ENCODE measurements at places on chromosomes 5 and 9.

DNA sequence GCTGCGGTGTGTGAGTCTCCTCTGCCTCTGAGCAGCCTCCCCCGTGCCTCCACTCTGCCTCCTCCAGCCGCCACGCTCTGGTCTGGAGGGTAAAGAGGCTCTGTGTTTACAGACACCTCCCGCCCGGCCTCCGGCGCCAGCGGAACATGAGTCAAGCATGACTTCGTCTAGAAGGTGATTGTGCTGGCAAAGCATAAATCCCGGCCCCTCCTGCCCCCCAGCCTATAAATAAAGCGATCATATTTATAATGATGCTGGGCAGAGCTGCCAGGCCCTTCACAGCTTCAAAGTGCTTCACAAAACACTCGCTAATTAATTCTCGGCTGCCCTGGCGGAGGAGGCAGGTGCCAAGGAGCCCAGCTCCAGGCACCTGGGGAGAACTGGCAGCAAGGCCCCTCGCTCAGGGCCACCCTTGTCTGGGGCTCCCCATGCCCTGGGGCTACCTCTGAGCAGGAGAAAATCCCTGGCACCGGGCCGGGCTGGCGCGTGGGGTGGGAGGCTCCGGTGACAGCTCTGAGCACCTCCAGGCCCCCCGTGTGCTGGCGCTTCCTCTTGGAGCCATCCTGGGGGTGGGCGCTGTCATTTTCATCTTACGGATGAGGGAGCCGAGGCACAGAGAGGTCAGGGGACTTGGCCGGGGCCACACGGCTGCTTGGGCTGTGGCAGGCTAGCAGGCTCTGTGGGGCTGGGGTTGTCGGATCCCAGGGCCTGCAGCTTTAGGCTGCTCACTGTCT, 87.8 kb downstream of the RXRA start:
- no peak for DNase-seq

DNA sequence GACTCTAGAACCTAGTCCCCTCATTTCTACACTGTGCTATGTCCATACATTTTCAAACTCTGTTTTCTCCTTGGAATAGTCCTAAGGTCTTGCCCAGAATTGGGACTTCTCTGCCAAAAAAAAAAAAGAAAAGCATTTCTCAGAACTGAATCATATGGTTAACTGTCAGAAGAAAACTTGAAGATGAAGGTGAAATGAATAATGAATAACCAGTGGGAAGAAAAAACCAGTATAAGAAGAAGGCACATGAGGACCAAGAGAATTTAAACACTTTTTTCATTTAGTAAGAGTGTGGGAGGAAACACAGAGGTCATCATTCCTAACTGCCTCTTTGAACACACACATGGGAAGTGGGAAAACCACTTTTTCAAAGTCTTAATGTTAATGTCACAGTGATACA, 197.7 kb downstream of the PRELID2 start:
- DNase-seq = no peak

DNA sequence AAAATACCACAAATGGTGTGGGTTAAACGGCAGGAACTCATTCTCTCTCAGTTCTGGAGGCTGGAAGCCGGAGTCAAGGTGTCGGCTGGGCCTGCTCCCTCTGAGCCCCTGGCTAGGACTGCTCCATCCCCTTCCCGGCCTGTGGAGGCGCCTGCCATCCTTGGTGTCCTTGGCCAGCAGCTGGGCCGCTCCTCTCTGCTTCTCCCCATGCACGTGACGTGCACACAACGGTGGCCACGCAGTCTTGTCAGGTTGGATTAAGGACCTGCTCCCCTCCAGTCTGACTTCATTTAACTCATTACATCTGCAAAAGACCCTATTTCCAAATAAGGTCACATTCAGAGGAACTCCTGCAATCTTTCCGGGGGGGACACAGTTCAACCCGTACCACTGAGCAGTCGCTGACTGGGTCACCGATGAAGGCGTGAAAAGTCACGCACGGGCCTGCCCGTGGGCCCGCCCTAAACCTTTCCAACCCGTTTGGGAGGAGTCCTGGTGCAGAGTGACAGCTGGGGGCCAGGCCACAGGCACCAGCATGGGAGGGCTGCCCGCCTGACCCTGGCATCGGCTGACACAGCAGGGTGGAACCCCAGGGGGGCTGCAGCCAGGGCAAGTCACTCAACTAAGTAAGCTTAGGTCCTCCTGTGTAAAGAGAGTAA, 135.2 kb downstream of the COL23A1 start:
- no peak for DNase-seq

DNA sequence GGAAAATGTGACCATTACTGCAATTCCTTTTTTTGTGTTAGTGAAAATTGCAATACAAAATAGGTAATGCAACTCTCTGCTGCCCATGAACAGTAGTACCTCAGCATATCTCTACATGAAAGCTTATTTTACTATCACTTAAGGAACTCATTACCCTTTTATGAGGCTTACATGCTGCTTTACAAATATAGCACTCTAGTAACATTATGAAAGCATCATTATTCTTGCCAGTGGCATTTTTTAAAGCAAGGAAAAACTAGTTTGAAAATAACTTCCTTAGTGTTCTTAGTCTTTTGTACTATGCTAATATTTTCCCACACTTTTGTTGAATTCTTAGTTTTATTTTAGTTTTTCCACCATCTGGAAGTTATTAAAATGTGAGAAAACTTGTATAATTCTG, 797.3 kb upstream of the ARRDC3 start:
- DNase-seq = peak; percentile 2

- DNase-seq = no peak
These were observed 23.0 kb upstream of the KIF2A start for GRCh38 chr5:62283005-62283404.

- peak; percentile 50 for DNase-seq
These were observed 10.1 kb downstream of the TRIO start for GRCh38 chr5:14153071-14153864.

DNA sequence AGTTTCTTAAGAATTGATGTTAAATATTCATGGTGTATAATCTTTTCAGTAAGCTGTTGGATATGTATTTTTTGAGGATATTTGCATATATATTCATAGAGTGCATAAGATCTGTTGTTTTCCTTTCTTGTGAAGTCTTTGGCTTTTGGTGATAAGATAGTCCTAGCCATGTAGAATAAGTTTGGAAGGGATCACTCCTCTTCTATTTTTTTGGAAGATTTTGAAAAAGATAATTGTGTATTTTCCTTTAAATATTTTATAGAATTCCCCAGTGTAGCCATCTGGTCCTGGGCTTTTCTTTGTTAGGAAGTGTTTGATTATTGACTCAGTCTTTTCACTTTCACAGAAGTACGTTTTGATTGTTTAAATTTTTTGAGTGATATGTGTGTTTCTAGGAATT, 318.8 kb upstream of the CDH10 start:
- DNase-seq = no peak

- DNase-seq = peak; percentile 18
These were observed 3.9 kb upstream of the NKD2 start for GRCh38 chr5:1004461-1005248.

DNA sequence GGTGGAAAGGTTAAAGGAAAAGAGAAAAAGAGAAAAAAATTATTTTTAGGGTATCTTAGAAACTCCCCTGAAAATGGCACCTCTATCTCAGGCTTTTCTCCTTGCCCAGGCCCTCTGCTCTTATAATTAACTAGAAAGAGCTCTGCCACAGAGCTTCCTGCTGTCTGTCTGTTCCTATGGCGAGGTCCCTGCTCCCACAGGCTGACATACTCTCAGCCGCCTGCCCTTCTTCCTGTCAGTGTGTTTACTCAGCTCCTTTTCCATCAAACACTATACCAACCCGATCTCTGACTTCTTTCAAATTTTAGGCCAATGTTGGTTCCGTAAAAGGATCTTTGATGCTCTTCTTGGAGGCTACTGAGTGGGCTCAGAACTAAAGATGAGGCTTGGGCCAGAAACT, 482.6 kb downstream of the DMAC1 start:
- no peak for DNase-seq

DNA sequence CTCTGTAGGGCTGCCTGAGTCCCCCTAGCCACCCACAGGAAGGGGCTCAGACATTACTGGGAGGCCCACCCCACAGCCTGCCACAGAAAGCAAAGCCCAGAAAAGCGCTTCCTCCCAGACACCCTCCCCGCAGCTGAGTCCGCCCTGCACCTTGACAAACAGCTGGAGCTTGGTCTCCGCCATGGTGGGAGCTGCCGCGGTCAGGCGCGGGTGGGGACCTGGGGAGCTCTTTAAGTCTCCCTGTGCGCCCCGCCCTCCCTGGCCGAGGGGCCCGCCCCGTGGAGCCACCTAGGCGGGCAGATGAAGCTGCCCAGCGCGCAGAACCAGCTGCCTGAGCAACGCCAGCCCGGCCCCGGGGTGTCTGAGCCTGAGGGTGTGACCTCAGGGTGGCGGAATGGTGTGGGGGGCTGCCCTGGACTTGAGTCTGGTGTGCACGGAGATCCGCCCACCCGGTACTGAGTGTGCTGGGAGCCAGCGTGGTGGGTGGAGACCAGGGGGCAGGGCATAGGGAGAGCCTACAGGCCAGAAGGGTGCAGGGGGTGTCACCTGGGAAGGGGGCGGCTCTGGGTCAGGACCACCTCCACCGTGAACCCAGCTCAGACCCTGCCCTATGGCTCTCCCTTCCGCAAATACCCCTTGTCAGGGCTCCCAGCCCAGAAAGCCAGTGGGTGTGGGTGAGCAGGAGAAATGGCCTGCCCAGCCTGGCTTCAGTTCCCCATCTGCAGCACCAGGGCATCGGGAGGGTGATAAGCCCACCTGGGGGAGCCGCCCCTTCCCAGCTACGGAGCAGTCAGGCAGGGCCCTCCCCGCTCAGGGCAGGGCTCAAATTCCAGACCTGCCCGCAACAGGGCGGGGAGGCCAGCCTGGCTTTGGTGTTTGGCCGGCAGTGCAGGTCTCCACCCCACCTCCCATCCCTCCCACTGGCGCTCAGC, at the start of gene CLIC3:
TSS of gene CLIC3 (minus strand) at position 208 of the 932 bp plus-strand sequence. CDS start at position 183, 25 bp downstream.
- peak; percentile 65 for DNase-seq

- DNase-seq = no peak
These were observed 243.0 kb downstream of the ICE1 start for GRCh38 chr5:5665225-5666075.

DNA sequence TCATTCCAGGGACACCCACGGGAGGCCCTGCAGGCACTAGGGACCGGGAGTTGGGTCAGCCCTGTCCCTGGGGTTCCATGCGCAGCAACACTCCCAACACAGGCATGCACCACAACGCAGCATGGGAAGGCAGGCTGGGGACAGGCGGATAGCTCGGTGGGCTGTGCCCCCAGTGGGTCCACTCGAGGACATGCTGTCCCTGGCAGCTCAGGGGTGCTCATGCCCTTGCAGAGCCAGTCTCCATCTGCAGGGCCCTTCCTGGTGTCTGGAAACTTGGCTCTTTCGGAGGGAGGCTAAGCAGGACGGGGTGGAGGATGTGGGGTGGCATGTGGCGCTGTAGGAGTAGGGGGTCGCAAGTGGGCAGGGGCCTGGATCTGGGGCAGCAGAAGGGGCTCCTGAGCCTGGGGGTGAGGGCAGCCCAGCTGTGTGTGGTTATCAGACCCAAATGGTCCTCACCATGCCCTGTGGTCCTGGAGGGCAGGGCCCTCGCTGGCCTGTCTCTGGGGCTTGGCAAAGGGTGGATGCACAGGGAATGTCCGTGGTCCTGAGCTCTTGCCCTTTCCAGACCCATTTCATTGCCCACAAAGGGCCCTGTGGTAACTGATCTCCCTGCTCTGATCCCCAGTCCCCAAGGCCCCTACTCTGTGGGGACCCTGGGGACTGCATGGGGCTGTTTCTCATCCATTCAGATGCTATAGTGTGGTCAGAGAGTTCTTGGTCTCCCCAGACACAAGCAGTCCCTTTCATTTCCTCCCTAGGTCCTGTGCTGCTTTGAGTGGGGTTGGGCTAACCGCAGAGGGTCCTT, 90.3 kb upstream of the PHYKPL start:
- no peak for DNase-seq

DNA sequence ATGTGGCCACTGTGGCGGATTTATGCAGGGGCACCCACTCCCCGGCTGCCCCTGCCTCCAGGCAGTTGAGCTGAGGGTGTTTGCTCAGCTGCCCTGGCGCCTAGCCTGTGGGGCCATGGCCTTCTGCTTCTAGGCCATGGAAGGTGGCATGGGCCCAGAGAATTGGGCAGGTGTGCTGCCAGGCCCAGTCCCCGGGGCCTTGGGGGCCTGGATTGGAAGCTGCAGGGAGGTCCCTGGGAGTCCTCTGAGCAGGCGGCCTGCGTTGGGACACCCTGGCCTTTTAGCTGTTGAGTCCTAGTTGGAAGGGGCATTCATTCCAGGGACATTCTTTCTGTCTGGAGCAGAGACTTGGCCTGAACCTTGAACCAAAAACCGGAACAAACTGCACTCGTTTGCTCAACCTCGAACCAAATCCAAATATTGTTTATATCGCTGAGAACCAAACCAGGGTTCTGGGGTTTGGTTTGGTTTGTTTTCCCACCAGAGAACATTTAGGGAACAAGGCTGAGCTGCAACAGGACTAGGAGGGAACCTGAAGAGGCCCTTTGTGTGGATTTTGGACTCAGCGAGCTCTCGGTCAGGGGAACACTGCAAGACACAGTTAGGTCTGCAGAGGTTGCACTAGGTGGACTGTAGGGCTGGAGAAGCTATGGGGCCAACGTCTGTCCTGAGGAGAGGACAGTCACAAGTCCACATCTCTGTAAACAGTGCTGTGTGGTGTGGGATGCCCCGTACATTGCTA, 116.8 kb downstream of the BOD1 start:
- no peak for DNase-seq

DNA sequence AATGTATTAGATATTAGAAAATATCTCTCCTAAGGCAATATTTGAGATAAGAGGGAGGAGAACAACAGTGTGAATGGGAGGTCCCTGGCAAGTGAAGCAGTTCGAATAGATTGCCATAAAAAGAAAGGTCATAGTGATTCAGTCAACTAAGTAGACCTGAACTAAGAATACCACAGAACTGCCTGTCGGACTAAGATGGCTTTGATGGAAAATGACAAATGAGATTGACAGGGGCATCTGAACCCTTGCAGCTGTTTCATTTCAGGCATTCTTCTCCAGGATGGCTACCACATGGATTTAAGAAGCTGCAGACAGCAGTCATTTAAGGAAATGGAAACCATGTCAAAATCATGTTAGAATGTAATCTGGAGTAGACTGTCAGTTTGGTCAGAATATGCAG, 308.4 kb upstream of the MEF2C start:
- DNase-seq = no peak

DNA sequence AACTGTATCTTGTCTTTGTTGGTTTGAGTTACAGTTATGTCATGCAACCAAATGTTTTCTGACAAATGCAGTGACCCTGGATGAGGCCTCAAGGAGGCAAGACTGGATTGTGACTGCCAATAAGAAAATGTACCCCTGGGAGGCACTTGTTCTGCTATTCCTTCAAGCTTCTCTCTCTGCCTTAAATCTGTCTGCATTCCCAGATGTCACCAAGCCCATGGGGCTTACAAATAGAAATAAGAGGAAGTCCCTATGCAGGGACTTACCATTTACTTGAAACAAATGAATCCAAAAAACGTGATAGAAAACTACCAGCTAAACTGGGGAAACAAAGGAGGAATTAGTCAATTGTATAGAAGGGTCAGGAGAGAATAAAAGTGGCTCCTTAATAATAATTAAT, 8.2 kb upstream of the PARP8 start:
- no peak for DNase-seq

- DNase-seq = no peak
These were observed 40.3 kb downstream of the SNCAIP start for GRCh38 chr5:122352331-122352730.

- DNase-seq = no peak
These were observed 100.0 kb downstream of the NLN start for GRCh38 chr5:65821966-65822365.

GRCh38 chr5:43581398-43581797, 21.6 kb upstream of the NNT start:
- peak; percentile 25 for DNase-seq

GRCh38 chr5:38433160-38433861, 123.1 kb downstream of the LIFR start:
- DNase-seq = no peak

GRCh38 chr9:84617411-84618029, 52.0 kb upstream of the NTRK2 start:
- peak; percentile 94 for DNase-seq
